AG10803 (cell line): ENCODE measurements at places on chromosomes 6 and 20.

GRCh38 chr6:164303102-164303964 lies 888.8 kb downstream of the QKI start:
- DNase-seq: peak; percentile 29

- no peak for DNase-seq
Measured at GRCh38 chr6:14593286-14593685, 475.7 kb downstream of the CD83 start.

GRCh38 chr6:66896415-66896814 lies 1189.4 kb upstream of the EYS start:
- DNase-seq: no peak

GRCh38 chr20:52800734-52801627 lies 171.2 kb upstream of the TSHZ2 start:
- no peak for DNase-seq

DNA sequence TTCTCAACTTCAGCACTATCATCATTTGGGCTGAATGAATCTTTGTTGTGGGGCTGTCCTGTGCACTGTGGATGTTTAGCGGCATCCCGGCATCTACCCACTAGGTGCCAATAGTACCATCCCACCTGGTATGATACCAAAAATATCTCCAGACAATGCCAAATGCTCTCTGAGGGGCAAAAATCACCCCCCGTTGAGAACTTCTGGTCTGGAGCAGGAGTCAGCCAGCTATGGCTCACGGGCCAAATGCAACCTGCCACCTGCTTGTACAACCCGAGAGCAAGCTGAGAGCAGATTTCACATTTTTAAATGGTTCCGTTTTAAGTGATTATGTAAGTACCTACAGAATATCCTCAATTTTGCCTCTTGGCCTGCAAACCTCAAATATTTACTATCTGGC lies 26.8 kb downstream of the KCNB1 start:
- no peak for DNase-seq
